ENCODE measurements at places on chromosomes 12 and 14.

DNA sequence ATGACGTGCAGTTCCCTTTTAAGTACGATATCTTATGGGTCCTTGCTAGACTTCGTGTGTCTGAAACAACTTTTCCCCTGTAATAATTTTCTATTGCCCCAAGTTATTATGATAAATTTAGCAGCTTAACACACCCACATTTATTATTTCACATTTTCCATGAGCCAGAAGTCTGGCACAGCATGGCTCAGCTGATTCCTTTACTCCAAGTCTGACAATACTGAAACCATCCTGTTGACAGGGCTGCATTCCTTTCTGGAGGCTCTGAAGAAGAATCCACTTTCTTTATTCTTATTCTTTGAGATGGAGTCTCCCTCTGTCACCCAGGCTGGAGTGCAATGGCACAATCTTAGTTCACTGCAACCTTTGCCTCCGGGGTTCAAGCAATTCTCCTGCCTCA is 80.9 kb downstream of the DENND5B start:
- DNase-seq, result no peak

GRCh38 chr14:63727231-63727735 is 582 bp downstream of the SGPP1 start:
- DNase-seq, result no peak

DNA sequence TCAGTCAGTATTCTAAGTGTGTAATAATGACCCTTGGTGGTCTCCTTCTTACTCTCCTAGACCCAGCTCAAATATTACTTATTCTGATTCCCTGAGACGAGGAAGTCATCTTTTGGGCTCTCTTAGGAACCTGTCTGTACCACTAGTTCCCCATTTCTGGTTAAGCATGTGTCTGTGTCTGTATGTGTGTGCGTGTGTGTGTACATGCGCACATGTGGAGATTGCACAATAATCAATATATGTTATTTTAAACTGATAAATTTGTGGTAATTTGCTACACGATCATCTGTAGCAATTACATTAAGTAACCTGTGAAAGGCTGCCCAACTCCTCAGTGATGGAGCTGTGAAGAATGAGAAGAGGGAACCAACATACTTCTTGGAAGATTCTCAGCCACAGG is 132.2 kb downstream of the ASCL4 start:
- DNase-seq, result no peak

DNA sequence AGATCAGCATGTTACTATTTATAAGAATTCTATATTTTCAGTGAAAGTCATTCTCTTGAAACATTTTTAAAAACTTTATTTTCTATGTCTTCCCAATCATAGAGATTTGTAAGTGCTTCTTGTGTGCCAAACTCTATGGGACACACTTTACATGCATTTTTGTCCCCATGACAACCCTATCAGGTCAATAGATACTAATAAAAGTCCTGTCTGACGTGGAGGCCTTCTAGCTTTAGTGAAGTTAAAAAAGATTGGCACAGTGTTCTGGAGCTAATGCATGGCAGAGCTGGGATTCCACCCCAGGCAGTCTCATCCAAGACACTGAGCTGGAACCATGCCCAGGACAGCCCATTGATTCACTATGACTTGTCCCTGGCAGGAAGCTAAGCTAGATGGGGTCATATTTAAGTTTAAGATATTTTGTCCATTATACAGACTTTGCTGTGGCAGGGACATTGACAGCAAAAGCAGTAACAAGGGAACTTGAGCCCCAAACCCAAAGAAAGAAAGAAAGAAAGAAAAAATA is 28.1 kb downstream of the TTC6 start:
- no peak for DNase-seq

DNA sequence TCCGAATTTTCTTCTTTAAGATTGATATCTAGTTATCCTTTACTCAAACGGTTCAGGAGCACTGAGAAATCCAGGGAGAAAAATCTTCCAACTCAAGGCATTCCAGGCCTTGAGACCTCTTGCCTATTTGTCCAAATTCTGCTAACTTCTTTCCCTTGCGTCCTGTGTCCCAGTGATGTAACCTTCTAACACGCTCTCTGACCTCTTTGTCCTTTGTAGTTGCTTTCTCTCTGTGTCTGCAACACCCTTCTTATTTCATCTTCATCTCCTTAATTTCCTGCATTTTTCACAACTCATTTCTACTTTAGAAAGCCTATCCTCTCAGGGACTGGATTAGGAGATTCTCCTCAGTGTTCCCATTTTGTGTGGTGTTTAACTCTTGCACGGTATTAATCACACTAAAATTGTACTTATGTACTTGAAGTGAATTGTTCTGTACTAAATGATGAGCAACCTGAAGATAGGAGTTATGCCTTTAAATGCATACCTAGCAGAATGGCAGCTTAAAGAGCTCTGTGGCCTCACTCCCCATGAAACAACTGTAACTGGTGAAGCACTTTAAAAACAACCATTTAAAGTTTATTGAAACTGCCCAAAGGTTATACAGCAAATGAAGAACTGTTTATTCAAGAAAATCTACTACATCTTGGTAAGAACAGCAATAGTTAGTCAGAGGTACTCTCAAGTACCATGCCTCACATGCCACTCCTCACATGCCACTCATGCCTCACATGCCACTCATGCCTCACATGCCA is 7.4 kb upstream of the SNAPC1 start:
- DNase-seq, result no peak

- no peak for DNase-seq
Observed at GRCh38 chr12:89134213-89134770, 218.0 kb downstream of the DUSP6 start.

GRCh38 chr12:2681450-2682205 is 113.1 kb upstream of the FKBP4 start:
- no peak for DNase-seq

GRCh38 chr14:102608064-102608446 is 15.6 kb downstream of the RCOR1 start:
- no peak for DNase-seq

GRCh38 chr12:86730233-86730632 is 474.0 kb upstream of the MGAT4C start:
- DNase-seq, result no peak

- no peak for DNase-seq
Observed at GRCh38 chr14:86673523-86673969, 1143.6 kb downstream of the FLRT2 start.

DNA sequence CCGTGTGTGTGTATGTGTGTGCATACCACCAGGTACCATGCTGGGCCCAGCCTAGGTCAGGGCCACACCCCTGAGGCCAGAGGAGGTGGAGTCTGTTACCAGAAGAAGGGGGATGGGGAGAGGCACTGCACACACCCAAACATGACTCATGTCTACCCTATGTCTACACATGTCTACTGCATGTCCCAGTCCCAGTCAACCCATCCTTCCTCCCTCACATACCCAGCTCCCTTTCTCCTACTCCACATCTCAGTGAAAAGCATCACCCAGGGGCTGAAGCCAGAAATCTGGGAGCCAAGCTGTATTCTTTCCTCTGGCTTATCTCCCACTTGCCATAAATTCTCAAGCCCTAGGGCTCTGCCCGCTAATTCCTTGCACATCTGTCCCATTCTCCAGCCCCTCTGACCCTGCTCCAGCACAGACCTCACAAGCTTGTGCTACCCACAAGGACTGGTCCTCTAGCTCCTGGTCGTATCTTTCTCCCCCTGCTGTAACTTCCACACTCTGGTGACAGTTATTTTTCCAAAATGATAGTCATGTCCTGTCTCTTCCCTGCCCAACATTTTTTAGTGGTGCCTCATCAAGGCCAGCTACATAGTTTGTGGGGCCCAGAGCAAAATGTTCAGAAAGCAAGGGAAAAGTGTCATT is 18.0 kb upstream of the APPL2 start:
- DNase-seq, result no peak

GRCh38 chr14:23054000-23054811 is 3.1 kb downstream of the CDH24 start:
- DNase-seq, result peak; percentile 52

DNA sequence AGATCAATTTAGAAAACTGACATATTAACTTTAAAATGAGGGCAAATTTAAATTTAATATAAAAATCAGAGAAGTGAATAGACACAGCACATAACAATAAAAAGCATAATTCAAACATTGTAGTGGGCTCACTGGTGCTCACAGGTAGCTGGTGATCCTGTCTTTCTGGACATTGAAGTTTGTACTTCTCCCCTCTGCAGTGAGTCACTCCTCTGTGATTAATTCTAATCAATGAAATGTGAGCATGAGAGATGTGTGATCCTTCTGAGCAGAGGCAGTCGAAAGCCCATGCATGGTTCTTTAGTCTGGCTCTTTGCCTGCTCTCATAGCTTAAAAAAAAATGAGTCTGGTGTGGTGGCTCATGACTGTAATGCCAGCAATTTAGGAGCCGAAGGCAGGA is 59.0 kb upstream of the RERGL start:
- no peak for DNase-seq

DNA sequence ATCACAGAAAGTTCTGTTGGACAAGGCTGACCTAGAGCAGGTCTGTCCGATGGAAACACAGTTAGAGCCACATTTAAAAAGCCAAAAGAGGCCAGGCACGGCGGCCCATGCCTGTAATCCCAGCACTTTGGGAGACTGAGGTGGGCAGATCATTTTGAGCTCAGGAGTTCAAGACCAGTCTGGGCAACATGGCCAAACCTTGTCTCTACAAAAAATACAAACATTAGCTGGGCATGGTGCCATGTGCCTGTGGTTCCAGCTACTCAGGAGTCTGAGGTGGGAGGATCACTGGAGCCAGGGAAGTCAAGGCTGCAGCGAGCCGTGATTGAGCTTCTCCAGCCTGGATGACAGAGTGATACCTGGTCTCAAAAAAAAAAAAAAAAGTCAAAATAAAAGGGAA is 14.9 kb downstream of the UBE3B start:
- no peak for DNase-seq

DNA sequence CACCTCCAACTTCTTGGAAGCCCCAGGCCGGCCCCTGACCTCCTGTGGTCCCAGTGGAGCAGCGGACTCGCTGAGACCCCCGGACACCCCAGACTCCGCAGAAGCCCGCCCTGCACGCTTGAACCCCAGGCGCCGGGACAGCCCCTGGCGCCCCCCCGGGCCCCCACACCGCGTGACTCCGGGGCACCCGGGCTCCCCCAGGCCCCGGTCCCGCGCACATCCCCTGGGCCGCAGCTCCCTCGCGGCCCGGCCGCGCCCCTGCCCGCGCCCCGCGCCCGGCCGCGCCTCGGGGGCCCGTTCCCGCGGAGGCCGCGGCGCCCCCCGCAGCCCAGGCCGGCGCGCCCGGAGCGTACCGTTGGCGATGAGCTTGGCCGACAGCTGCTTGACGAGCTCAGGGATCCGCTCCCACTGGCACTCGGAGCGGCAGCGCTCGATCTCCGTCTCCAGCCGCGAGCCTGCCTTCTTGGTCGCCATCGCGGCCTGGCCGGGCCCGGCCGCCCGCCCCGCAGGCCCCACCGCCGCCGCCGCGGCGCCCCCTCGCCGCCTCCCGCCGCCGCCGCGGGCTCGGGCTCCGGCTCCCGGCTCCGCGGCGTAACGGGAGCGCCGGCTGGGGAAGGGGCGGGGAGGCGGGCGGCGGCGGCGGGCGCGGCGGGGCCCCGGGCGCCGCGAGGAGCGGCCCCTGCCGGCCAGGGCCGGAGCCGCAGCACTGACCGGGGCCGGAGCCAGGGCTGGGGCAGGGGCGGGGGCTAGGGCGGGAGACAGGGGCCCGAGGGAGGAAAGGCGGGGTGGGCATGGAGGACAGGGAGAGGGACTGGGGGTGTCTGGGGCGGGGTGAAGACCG is at the start of gene TTC7B:
Gene TTC7B (minus strand): TSS at position 609 of the 841 bp plus-strand sequence. CDS start 135 bp downstream, at position 474.
- peak; percentile 62 for DNase-seq

GRCh38 chr14:32683679-32684078 is 255.0 kb upstream of the NPAS3 start:
- no peak for DNase-seq

DNA sequence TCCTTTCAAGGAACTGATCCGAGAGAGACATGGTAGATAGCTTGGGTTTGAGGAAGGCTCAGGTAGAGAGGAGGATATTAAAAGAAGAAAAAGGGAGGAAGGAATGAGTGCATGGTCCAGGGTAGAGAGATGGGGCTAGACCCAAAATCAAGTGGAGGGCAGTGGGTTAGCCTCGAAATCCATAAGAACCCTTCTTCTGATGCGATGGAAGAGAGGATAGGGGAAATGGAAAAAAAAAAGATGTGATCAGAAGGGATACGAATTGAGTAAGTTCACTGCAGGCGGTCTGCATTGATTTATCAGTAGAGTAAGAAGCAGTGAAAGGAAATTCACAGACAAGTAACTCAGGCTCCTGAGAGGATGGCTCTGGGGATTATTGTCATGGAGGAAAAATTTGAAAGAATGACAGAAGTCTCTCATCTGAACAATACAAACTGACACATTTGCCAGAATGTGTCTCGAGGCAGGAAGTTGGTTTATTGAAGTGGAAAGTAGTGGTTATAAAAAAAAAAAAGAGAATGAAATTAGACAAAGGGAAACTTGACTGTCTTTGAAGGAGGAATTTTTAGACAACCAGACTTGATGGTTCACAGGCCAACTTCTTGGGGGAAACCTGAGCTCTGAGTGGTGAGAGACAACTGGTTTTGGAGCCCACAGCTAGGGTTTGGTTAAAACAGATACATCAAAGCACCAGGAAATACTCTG is 10.2 kb downstream of the PPFIBP1 start:
- no peak for DNase-seq

GRCh38 chr14:92892589-92892988 is 30.4 kb upstream of the CHGA start:
- DNase-seq, result no peak

DNA sequence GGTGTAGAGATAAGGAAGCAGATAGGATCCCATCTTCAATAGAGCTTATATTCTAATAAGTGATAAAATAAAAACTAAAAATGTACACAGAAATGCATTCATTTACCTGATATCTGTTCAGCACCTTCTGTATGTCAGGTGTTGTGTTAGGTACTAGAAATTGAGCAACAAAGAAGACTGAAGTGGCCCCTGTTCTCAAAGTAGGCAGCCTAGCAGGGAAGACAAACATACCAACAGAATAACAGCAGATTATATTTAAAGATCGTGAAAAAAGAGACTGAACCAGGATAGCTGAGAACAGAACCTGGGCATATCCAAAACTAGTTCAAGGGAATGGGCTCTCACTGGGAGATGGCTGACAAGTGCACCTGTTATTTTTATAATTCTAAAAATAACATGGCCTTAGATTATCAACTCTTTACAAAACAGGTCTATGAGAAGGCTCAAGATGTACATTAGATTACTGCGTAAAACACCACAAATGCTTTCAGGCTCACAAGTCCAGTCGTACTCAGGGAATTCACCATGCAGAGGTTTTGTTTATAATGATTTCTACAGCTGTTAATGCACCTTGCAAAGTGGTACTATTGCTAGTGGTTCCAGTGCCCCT is 16.4 kb downstream of the ANO6 start:
- no peak for DNase-seq

- no peak for DNase-seq
Observed at GRCh38 chr12:15555446-15555845, 233.1 kb downstream of the PTPRO start.

GRCh38 chr12:49253033-49253623 is 11.8 kb upstream of the TUBA1C start:
- DNase-seq, result no peak

- DNase-seq, result no peak
Observed at GRCh38 chr12:111330800-111331752, 37.8 kb downstream of the PHETA1 start.

Data from stimulated activated effector memory CD8-positive, alpha-beta T cell treated with anti-CD3 and anti-CD28 coated beads, Interleukin-12 subunit alpha, Interleukin-12 subunit beta, amount 100 ng/mL, for 72 hours (primary cell).